ENCODE measurements at places on chromosomes 16 and 17.
A peak's percentile ranks its signal among the peaks of the same experiment; 100 is the strongest.

DNA sequence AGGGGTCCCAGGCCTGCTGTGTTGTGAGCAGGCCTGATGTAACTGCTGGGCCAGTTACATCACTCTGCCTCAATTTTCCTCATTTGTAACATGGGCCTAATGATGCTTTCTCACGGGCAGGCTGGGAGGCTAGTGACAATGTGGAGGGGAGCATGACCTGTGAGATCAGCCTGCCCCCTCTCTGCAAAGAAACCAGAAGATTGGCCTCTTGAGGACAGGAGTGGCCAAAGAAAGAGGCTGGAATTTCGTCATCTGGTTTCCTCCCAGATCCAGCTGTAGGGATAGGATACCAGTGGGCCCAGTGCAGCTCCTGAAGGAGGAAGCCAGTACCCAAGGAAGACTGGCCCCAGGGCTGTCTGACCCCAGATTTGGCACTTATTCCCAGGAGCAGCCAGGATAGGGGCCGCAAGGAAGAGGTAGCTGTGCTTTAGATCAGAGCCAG, 615 bp upstream of the SREBF1 start:
- DNase-seq = peak; percentile 33

DNA sequence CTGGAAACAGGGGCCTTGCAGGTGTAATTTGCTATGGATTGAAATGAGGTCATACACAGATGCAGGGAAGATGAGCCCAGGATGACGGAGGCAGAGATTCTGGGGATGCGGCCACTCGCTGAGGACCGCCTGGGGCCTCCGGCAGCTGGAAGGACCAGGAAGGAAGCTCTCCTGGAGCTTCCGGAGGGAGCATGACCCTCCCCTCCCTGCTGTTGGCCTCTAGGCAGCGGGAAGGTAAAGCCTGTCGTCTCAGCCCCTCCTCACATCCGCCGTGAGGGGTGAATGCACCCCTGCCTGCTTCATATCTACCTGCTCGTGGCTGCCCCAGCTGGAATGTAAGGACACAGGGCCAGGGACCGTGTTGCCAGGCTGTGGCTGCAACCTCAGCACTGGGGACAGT, 29.1 kb upstream of the ZNF469 start:
- DNase-seq = no peak

- DNase-seq = no peak
These were observed 10.9 kb upstream of the TMEM98 start for GRCh38 chr17:32917081-32917480.

DNA sequence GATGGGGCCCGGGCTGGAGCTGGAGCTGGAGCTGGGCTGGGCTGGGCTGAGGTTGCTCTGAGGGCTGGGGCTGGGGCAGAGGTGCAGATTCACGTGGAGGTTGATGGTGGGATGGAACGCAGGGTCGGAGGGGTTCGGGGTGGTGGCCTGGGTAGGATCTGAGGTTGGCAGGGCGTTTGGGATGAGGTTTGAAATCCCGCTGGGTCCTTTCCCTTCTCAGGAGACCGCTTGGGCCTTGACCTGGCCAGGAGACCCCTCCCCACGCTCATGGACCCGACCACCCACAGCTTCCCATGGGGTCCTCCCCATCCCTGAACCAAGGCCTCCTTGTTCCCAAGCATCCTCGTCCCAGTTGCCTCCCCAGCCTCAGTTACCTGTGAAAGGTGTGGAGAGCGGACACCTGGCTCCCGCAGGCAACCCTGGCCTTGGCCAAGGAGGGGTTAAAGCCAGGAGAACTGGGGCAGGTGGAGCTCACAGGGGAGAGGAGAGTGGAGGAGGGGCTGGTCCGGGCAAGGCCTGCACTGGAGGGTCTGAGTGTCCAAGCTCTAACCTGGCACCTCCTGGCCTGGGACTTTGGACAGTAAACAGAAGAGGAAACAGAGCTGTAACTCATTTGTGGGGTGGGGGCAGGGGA, at the start of gene ASGR2:
TSS of gene ASGR2 (minus strand) at position 582 of the 634 bp plus-strand sequence. CDS start 582 bp downstream, outside the sequence.
- DNase-seq = no peak

DNA sequence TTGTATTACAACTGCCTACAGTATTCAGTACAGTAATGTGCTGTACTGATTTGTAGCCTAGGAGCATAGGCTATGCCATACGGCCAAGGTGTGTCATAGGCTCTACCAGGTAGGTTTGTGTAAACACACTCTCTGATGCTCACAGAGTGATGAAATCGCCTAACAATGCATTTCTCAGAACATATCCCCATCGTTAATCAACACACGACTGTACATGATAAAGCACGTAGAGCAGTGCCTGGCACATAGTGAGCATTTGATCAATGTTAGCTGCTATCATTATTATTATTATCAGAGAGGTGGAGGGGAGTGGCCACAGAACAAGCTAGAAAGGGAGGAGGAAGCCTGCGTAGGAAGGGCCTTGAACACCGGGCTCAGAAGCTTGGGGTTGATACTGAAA, 81.1 kb upstream of the LHX1 start:
- peak; percentile 38 for DNase-seq

GRCh38 chr17:77217123-77217522, 76.4 kb downstream of the SEC14L1 start:
- DNase-seq = no peak

- no peak for DNase-seq
These were observed 78.1 kb upstream of the BRD7 start for GRCh38 chr16:50446861-50447260.

- DNase-seq = no peak
These were observed 84.7 kb downstream of the TUBD1 start for GRCh38 chr17:59807892-59808509.

DNA sequence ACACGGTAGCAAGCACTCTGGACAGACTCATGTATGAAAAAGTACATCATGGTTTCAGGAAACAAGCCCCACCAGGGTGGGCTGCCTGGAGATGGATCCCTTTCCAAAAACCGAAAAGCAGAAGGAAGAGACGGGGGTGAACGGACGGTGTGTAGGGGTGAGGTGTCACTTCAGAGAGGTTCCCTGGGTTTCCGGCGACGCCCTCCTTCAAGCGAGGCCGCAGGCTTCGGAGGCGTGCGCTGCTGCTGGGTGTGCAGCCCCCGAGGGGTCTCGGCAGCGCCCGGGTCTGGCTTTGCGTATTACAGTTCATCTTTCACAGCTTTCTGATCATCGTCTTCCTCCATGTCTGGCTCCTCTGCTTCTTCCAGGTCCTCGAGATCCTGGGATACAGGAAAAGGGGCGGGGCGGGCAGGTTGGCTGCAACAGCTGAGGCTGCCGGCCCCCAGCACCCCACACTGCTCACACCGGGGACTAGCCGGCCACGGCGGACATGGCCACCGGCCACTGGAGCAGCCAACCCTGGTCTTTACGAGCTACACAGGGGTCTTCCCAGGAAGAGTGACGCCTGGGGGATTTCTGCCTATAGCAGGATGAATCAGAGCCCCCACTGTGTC, 9.0 kb upstream of the PPP1R27 start:
- no peak for DNase-seq

GRCh38 chr17:78108726-78109488, 19.6 kb downstream of the TMC6 start:
- DNase-seq = no peak

DNA sequence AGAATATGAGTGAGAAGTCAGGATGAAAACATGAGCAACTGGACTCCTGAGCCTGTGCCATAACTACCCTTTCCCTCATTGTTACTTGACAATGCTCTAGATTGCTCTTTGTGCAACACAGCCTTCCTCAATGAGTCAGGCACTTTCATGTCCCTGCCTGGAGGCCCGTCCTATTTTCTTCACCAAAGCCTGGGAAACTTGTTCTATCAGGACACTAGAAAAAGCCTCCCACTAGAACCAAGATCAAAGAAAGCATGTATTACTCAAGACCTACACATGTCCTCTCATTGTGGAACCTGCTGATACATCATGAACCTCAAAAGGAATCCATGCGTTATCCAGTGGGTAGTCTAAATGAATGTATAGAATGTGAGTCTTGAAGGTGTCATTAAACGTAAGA, 624.5 kb downstream of the TOX3 start:
- DNase-seq = no peak

DNA sequence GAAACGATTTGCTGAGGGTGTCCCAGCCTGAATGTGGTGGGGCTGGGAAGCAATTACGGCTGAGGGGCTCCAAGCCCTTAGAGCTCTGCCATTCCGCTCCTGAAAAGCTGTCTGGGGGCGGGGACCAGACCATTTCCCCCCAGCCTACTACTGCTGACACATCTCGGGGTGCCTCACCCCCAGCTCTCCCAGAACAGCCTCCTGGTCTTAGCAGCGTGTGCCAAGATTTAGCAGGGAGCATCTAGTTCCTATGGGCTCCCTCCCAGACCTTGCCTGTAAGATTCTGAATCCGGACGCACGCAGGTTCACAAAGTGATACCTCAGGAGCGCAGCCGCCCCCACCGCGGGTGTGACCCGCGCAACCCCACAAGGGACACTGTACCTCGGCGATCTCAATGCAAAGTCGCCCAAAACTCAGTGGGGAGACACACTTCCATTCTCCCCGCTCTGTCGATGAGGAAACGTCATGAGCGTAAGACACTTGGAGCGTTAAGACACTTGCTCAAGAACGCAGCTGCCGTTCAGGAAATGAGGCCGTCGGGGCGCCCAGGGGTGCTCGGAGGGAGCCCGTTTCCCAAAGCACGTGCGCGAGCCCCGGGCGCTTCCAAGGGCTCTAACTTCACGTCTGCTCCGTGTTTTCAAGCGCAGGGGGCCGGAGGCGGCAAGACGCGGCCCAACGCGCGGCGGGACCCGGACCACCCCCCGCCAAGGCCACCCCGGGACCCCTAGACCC, 629 bp downstream of the GEMIN4 start:
- peak; percentile 48 for DNase-seq

DNA sequence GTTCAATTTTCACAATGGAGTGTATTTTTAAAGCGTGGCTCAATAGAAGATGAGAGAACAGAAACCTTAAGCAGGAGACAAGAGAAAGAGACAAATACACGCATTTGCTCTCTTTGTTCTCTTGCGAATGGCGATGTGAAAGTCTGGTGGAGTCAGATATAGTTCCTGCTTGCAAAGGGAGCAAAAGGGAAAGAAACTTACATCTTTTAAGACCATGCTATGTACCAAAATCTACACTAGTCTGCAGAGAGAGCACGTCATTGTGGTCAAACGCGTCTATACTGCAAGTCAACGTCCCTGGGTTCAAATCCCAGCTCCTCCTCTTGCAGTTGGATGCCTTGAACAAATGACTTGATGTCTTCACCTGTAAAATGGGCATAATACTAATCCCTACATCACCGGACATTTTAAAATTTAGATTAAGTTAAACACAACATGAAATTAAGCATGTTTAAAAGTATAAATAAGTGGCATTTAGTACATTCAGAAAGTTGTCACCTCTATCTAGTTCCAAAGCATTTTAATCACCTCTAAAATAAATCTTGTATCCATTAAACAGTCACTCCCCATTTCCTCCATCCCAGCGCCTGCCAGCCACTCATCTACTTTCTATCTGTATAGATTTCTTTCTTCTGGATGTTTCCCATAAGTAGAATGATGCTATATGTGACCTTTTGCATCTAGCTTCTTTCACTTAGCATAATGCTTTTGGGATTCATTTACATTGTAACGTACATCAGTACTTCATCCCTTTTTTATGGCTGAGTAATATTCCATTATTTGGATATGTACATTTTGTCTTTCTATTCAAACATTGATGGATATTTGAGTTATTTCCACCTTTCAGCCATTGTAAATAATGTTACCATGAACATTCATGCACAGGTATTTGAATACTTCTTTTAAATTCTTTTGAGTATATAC, 406.9 kb downstream of the TMEM114 start:
- DNase-seq = no peak

DNA sequence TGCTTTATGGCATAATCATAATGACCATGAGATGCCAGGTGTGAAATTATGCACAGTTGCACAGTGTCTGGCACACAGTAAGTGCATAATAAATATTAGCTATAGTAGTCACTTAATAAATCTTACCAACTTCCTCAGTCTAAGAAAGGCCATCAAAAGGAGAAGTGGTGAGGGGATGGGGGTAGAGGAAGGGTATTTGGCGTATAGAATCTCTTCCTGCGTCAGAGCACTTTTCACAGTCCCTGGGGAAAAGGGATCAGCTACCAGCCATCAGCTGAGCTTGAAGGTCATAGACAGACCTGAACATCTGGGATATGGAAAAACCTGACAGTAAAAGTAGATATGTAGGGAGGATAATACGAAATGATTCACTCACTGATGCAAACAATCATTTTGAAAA, 5.8 kb downstream of the CRHR1 start:
- peak; percentile 78 for DNase-seq

DNA sequence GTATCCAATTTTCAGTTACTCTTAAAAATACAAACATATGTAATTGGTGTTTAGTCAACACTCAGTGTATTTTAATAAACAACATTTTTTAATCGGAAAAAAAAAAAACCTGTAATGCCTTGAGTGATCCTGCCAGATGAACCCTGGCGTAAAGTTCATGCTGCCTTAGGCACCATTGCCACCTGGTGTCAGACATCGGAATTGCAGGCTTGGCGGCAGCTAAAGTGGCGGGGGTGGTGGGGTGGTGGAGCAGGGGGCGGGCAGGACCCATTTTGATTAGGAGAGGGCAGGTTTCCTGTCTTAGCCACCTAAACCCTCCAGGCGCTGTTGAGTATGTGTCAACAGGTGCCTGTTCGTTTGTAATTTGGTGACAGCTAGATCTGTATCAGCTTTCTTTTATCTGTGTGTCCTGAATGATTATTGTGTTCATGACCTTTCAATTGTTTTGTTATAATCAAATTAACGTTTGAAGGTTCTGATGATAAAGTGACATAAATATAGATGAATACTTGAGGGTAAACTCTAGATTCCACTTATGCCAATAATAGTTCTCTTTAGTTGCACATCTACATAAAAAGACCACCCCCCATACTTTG, 588.7 kb downstream of the CDH13 start:
- DNase-seq = peak; percentile 2

DNA sequence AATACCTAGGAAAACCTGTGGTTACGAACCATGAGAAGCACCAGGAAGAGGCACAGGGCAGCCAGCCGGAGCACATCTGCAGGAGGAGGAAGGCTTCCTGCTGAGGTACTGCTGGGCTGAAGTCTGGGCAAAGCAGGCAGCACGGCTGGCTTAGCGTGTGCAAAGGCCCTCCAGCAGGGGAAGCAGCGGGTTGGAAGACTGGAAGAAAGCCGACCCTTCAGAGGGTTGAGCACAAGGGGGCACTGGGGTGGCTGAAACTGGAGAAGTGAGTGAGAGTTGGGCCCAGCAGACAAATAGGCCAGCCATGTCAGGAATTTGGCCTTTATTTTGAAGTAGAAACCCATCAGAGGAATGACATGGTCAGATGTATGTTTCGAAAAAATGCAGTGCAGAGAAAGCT, 12.1 kb upstream of the HSD3B7 start:
- no peak for DNase-seq

- no peak for DNase-seq
These were observed 807 bp upstream of the HBQ1 start for GRCh38 chr16:179211-180092.

- DNase-seq = no peak
These were observed 61.6 kb downstream of the GNA13 start for GRCh38 chr17:64994781-64995538.

Measured in NCI-H69 (cell line).